ENCODE measurements at places on chromosomes 7 and 10.

GRCh38 chr10:101780818-101781654, 2.2 kb downstream of the NPM3 start:
- peak; percentile 58 for DNase-seq

- no peak for DNase-seq
These were observed 111.5 kb downstream of the HDAC9 start for GRCh38 chr7:18607025-18607424.

DNA sequence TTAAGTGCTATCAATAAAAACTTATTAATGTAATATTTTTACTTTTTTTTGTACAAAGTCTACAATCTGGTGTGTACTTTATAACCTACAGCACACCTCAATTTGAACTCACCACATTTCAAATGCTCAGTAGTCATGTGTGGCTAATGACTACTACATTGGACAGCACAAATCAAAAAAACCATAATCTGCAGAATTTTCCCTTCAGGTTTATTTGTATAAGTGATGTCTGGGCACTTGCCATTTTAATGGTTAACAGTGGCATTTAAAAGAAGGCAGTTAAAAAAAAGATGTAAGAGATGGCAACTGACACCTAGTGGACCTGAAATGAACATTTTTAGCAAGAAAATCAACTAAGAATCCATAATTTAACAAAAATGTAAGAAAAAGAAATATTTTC, 124.6 kb upstream of the NRBF2 start:
- no peak for DNase-seq

- no peak for DNase-seq
These were observed 141.9 kb downstream of the MPP7 start for GRCh38 chr10:28160866-28161405.

- no peak for DNase-seq
These were observed 12.1 kb upstream of the RHBDD2 start for GRCh38 chr7:75866489-75867389.

GRCh38 chr7:132650498-132650897, 74.2 kb upstream of the PLXNA4 start:
- no peak for DNase-seq

GRCh38 chr10:42932735-42933447, 144.0 kb upstream of the RET start:
- no peak for DNase-seq
